Osteocyte (in vitro differentiated cells): ENCODE measurements at places on chromosomes 13 and 19. TPM values are rescaled to one million over a fixed set of nuclear protein-coding genes. Genes with fewer than 3 reads are reported as not detected.
A peak's percentile ranks its signal among the peaks of the same experiment; 100 is the strongest.

DNA sequence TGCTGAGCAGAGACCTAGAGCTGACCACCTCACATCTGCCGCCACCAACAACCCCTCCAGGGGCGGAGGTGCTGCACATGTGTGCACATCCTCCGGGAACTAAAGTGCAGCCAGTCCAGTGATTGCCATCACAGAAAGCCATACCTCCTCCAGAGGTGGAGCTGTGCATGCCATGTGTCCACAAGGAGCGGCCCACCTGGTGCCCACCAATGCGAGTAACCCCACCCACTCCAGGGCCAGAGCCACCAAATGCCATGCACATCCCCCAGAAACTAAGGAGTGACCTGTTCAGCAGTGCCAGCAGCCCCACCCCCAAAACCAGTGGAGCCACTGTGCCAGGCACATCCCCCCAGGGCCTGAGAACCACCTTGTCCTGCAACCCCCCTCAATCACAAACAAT lies 557.9 kb downstream of the UQCRFS1 start:
- H3K27ac ChIP-seq, result no peak overlapping the region
- H3K27me3 ChIP-seq, result no peaks in the 10 kb centered on the region
- DNase-seq, result no peak
- H3K4me1 ChIP-seq, result peaks cover 1% of the 10 kb centered on the region

DNA sequence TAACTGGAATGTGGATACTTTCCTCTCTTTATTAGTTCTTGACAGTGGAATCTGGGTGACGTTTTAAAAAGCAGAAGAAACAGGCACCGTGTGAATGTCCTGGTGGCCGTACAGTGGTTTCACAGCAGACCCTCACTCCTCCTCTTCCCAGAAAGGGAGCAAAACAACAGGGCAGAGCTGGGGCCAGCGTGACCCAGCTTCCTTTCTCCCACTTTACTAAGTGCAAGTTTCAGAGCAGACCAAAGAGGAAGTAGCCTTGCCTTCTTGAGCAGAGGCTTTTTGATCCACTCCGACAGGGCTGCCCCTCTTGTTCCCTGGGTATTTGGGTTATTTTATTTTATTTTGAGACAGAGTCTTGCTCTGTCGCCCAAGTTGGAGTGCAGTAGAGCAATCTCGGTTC lies 19.6 kb upstream of the C19orf33 start:
- peaks cover 24% of the 10 kb centered on the region for H3K4me1 ChIP-seq
- H3K36me3 ChIP-seq, result no peaks in the 10 kb centered on the region
- H3K27ac ChIP-seq, result no peak overlapping the region
- no peak overlapping the region for H3K4me3 ChIP-seq

- no peaks in the 10 kb centered on the region for H3K36me3 ChIP-seq
- DNase-seq, result no peak
- H3K27ac ChIP-seq, result peak overlapping the region; percentile 66
These were observed 4.0 kb upstream of the PRAM1 start for GRCh38 chr19:8506402-8506957.

- no peak overlapping the region for H3K27ac ChIP-seq
- no peaks in the 10 kb centered on the region for H3K4me1 ChIP-seq
- no peak overlapping the region for H3K4me3 ChIP-seq
- H3K36me3 ChIP-seq, result no peaks in the 10 kb centered on the region
- H3K27me3 ChIP-seq, result no peaks in the 10 kb centered on the region
These were observed 12.5 kb upstream of the SUPT20H start for GRCh38 chr13:37072024-37072423.

GRCh38 chr13:90414691-90415596 lies 932.5 kb upstream of the MIR17HG start:
- peak overlapping the region; percentile 85 for H3K27ac ChIP-seq
- H3K27me3 ChIP-seq, result no peaks in the 10 kb centered on the region
- H3K4me3 ChIP-seq, result no peak overlapping the region

DNA sequence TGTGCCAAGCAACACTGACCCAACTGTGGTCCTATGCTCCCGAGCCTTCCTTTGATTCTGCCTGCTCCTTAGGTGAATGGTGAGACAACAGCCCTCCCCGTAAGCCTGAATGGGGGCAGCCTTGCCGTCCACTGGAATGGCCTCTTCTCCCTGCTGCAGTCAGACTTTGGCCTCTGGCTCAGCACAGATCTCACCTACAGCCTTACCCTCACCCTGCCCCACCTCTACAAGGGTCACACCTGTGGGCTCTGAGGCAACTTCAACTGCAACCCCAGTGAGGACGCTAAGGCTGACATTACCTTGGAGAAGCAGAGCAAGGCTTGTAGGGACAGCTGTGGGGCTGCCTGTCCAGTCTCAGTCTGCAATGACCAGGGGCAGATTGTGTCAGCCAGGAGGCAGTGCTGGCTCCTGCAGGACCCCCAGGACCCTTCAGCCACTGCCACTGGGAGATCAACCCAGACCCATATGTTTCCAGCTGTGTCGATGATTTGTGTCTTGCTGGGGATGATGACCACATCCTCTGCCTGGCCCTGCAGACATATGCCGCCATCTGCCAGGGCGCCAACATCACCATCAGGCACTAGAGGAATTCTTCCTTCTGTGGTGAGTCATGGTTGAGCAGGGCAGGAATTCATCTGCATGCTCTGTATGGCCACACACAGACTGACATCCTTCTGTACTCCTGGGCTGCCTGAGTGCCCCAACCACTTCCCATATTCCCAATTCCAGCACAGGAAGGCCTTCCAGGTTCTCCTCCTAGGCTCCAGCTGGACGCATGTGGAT lies 27.3 kb upstream of the FXYD3 start:
- no peak overlapping the region for H3K27ac ChIP-seq
- H3K27me3 ChIP-seq, result no peaks in the 10 kb centered on the region
- peaks cover 4% of the 10 kb centered on the region for H3K4me1 ChIP-seq
- no peak for DNase-seq
- no peaks in the 10 kb centered on the region for H3K36me3 ChIP-seq

DNA sequence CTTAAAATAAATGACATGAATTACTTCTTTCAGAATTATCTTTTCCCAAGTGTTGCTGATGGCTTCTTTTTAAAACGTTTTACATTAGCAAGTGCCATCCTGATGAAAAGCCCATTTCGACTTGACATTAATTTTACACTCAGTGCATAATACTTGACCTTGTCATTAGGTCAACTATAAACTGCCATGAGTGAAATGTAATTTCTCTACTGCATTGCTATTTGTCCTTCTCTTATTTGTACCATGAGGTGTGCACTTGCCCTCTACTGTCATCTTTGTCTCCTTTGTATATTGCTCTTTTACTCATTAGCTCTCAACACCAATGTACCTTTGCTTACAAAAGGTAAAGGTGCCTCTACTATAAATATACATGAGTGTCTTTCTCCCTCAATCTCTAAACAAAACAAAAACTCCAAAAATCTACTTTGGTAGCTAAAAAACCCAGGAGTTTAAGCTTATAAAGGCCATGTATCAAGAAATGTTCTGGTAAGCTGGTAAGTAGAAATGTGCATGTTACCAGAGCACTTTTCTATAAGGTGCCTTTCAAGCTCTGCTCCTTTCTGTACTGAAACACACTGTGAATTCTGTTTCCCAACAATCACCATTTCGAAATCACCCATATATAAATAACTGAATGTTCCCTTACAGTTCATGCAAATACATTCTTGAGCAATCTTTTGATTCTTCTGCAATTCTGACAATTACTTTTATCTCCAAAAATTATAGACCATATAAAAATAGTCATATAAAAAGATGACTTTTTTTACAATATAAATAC lies 351.4 kb downstream of the SLITRK5 start:
- H3K27ac ChIP-seq, result no peak overlapping the region
- H3K27me3 ChIP-seq, result no peaks in the 10 kb centered on the region
- no peaks in the 10 kb centered on the region for H3K36me3 ChIP-seq
- no peak overlapping the region for H3K4me3 ChIP-seq
- no peak for DNase-seq
- H3K4me1 ChIP-seq, result peaks cover 6% of the 10 kb centered on the region

DNA sequence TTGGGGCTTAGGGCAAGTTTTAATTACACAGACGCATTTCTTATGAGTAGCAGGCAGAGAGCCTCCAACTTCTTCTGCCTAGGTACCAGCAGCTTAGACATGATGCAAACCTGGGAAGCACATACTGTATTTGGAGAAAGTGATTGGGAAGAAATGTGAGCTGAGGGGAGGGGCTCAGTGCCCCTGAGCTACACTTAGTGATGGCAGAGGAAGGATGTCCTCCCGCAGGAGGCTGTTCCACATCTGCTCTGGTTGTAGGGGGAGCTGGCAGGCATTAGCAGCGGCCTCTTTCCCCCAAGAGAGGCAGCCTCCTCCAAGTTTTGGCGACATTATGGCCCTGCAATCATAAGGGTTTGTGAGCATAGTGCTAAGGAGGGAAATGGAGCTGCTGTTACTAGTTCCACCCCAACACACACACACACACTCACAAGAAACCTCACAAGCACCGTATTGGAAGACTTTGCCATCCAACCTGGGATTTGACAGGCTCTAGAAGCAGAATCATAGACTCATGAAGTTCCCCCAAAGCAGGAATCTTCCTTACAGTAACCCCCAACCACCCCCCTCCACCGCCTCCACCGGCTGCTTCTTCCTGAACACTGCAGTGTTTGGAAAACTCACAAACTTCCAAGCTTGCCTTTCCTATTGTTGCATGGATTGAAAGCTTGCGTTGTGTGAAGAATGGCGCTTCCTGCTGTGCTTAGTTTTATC lies 3.3 kb downstream of the ALOX5AP start:
- H3K27ac ChIP-seq, result no peak overlapping the region
- H3K27me3 ChIP-seq, result peaks cover 13% of the 10 kb centered on the region
- no peak for DNase-seq
- no peaks in the 10 kb centered on the region for H3K36me3 ChIP-seq

DNA sequence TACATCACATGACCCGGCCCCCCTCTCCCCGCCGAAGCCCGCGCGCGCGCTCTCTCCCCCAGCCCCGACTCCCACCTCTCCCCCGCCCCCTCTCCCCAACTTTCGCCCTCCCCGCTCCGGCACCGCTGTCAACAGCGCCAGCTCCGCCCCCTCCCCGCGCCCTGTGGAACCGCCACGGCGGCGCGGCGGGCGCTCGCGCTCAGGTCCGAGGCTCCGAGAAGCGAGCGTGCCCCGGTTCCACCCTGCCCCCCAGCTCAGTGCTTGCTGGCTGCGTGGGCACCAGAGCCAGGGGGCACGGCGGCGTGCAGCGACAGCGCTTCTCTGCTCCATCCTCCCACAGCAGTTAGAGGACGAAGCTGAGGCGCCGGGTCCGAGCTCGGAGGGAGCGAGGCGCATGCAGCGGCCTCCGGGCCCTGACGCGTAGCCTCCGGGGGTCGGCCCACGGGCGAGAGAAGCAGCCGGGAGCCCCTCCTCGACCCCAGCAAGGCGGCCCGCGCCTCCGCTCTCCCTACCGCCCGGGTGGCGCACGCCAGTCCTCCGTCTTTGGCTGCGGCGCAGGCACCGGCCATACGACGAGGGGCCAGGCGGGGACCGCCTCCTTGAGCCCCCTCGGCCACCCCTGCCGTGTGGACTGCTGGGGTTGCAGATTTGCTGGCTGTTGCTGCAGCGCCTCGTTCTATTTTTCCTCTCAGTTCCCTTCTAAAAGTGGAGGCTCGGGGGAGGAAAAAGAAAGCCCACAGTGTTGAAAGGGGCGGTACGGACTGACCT lies 109.5 kb downstream of the KCNRG start:
- peaks cover 52% of the 10 kb centered on the region for H3K4me1 ChIP-seq
- H3K4me3 ChIP-seq, result peak overlapping the region; percentile 81
- peak overlapping the region; percentile 90 for H3K27ac ChIP-seq
- peaks cover 11% of the 10 kb centered on the region for H3K27me3 ChIP-seq

DNA sequence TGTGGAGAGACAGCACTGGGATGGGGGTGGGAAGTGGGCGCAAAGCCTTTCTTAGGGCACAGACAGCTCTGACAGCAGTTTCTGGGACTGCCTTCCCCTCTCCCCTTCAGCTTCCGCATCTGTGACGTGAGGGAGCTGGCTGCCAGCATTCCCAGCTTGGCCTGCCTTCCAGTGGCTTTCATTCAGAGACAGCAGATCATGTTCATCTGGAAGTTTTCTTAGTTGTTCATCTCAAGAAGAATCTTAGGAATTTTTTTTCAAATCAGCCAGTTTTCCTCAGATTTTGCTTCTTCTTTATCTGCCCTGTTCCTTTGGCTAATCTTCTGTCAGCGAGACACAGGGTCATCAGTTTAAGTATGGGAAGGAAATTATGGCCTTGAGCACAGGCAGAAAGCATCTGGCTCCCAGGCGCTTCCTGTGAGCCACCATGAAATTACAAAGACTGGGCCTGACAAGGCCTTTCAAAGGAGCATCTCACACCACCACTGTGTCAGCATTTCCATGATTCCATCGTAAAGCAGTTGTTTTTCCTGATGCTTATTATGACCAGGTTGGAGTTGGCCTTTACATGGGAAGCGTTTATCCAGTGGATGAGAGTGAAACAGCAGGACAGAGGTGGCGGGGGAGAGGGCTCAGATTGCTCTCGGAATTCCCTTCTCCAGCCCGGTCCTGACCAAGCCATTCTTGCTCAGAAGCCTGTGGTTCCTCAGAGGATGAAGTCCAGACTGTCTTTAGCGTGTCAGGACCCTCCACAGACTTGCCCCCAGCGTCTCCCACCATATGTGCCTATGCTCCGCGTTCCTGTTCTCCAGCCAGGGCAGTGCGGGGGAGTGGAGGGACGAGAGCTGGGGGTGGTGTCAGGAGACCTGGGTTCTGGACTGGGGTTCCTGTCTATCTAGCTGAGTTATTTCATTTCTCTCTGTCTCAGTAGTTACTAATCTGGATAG lies 43.6 kb downstream of the ARHGAP35 start:
- H3K4me1 ChIP-seq, result peaks cover 62% of the 10 kb centered on the region
- peak overlapping the region; percentile 93 for H3K27ac ChIP-seq
- no peaks in the 10 kb centered on the region for H3K27me3 ChIP-seq
- H3K36me3 ChIP-seq, result no peaks in the 10 kb centered on the region

DNA sequence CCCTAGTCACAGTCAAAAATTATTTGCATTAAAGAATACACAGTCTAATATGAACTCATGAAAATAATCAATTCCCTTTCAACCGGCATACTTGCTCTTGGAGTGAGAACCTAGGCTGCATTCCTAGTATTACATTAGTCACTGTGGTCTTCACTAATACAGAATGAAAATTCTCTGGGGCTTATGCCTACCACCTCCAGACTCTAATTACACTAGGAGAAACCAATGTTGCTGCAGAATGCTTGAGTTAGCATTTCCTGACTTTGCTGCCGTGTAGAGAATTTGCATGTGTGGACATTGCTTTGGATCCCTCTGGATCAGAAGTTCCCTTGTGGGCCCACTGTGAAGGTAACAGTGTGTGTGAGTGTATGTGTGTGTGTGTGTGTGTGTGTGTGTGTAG lies 87.8 kb downstream of the CCNA1 start:
- H3K4me3 ChIP-seq, result no peak overlapping the region
- no peak overlapping the region for H3K27ac ChIP-seq
- no peaks in the 10 kb centered on the region for H3K36me3 ChIP-seq
- DNase-seq, result no peak

- H3K4me3 ChIP-seq, result peak overlapping the region; percentile 1
- H3K36me3 ChIP-seq, result peaks cover 8% of the 10 kb centered on the region
- peaks cover 42% of the 10 kb centered on the region for H3K4me1 ChIP-seq
- H3K27me3 ChIP-seq, result no peaks in the 10 kb centered on the region
- H3K27ac ChIP-seq, result peak overlapping the region; percentile 70
- no peak for DNase-seq
These were observed 76.0 kb downstream of the CAB39L start for GRCh38 chr13:49367640-49368422.

GRCh38 chr19:30692879-30693503 lies 320.8 kb downstream of the ZNF536 start:
- no peaks in the 10 kb centered on the region for H3K36me3 ChIP-seq
- H3K27me3 ChIP-seq, result peaks cover 34% of the 10 kb centered on the region
- H3K27ac ChIP-seq, result no peak overlapping the region
- no peaks in the 10 kb centered on the region for H3K4me1 ChIP-seq

The ZNF726 gene
- 1.7 and 2.2 TPM in 2 replicates for total RNA-seq

The IRS2 gene
- 49.1 and 52.3 TPM in 2 replicates for total RNA-seq

The IGFL3 gene
- not detected in 2 replicates for total RNA-seq

The SOX21 gene
- total RNA-seq, result not detected in 2 replicates

The AMH gene
- 14.3 and 16.4 TPM in 2 replicates for total RNA-seq

The ZNF560 gene
- total RNA-seq, result not detected in 2 replicates

The ADGRE1 gene
- total RNA-seq, result not detected in 2 replicates

The KLC3 gene
- total RNA-seq, result 0.21 TPM in 1 of 2 replicates, not detected in the other
